CD8-positive, alpha-beta memory T cell (primary cell): ENCODE measurements at places on chromosomes 2 and 18.

- no peaks in the 10 kb centered on the region for H3K27me3 ChIP-seq
- no peak for DNase-seq
- H3K36me3 ChIP-seq: no peaks in the 10 kb centered on the region
- H3K4me1 ChIP-seq: no peaks in the 10 kb centered on the region
Measured at GRCh38 chr2:12119841-12120240, 373.4 kb downstream of the LPIN1 start.

GRCh38 chr2:164755952-164756351, 85.7 kb downstream of the COBLL1 start:
- H3K4me3 ChIP-seq: no peak overlapping the region
- H3K27ac ChIP-seq: no peak overlapping the region
- no peaks in the 10 kb centered on the region for H3K4me1 ChIP-seq
- no peaks in the 10 kb centered on the region for H3K36me3 ChIP-seq

GRCh38 chr18:78643981-78644380, 335.6 kb upstream of the SALL3 start:
- peaks cover 21% of the 10 kb centered on the region for H3K4me1 ChIP-seq
- no peak overlapping the region for H3K27ac ChIP-seq

DNA sequence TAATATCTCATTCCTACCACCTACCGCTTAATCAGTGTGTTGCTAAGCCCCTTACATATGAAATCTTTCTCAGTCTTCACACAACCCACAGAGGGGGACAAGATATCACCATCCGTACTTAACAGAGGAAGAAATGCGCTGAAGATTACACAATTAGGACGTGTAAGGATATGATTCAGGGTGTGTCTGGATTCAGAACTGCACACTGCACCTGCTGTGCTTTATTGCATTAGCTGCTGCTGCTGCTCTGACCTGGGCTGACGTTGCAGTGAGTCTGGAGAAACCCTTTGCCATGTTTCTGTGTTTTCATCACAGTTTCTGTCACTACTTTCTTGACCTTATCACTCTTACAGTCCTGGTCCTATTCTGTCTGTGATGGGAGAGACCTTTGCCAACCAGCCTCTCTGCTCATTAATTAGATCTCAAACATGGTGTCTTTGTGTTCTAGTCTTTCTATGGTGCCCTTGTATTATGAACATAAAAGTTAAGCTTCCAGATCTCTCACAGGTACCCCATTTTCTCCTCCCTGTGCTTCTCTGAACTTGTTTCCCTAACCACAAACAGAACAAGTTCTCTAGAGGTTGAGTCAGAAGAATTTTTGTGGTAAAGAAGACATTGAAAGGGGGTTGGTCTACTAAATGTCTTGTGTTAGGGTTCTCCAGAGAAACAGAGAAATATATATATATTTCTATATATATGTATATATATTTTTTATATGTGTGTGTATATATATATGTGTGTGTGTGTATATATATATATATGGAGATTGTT, 92.9 kb upstream of the CYP1B1 start:
- no peak for DNase-seq
- no peak overlapping the region for H3K4me3 ChIP-seq
- no peaks in the 10 kb centered on the region for H3K27me3 ChIP-seq
- no peaks in the 10 kb centered on the region for H3K4me1 ChIP-seq
- no peaks in the 10 kb centered on the region for H3K36me3 ChIP-seq
- no peak overlapping the region for H3K27ac ChIP-seq

DNA sequence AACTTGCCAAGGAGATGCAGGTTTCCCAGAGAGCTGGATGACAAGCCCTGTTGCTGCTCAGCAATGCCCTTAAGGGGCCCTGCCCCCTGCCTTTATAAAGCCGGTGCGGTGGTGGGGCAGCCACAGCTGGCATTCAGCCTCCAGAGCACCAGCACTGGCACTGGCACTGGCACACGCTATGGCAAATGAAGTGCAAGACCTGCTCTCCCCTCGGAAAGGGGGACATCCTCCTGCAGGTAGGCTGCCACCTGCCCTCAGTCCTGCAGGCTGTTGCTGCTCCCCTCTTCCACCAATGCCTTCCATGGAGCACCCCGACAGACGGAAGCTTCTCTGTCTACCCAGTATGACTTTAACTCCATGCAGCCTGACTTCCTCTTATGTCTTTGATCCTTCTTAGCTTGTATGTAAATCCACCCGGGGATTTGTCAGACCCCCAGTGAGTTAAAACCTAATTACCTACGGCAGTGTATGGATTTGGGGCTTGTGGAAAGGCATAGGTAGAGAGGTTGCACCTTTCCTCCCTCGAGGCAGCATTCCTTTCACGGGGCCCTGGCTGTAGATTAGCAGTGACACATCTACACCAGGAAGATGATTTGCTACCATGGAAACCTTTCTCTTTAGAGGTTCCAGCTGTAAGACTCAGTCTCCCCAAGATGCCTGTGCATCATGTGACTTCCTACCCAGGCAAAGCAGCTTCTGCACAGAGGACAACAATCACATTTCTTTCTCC, at the start of gene DAPL1:
TSS of gene DAPL1 (plus strand) at position 123 of the 730 bp plus-strand sequence. CDS start at position 179, 56 bp downstream.
- H3K27me3 ChIP-seq: no peaks in the 10 kb centered on the region
- H3K36me3 ChIP-seq: no peaks in the 10 kb centered on the region
- no peaks in the 10 kb centered on the region for H3K4me1 ChIP-seq
- H3K27ac ChIP-seq: no peak within 1 kb of the TSS
- no peak for DNase-seq

DNA sequence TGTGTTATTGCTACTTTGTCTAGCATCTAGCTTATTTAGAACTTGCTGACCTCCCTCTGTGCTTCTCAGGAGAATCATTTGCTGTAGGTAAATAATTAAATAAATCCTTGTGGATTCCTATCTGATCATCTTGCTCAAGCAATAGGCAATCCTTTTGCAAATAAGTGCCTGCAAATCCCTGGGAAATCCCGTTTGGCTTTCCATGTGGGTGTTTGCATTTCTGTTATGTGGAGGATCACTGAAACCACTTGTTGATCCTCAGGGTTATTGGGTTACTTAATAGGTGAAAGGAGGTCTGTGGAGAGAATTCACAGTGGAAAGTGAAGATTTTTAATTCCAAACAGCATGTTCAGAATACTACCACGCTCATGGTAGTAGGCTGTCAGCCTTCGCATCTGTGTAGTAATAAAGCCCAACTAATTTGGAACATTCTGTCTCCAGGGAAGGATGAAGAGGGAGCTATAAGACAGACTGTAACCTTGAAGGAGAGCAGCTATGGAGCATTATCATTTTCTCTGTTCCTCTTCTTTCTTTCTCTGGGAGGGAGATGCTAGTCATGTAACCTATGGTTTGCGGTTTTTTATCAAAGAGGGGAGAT, 72.5 kb downstream of the GULP1 start:
- H3K4me3 ChIP-seq: no peak overlapping the region
- no peak for DNase-seq
- H3K27me3 ChIP-seq: no peaks in the 10 kb centered on the region
- no peaks in the 10 kb centered on the region for H3K4me1 ChIP-seq

GRCh38 chr2:3294069-3294468, 83.5 kb downstream of the EIPR1 start:
- H3K4me1 ChIP-seq: no peaks in the 10 kb centered on the region
- H3K36me3 ChIP-seq: no peaks in the 10 kb centered on the region
- DNase-seq: no peak
- no peak overlapping the region for H3K4me3 ChIP-seq

GRCh38 chr2:100397976-100398375, 19.5 kb downstream of the CHST10 start:
- no peak overlapping the region for H3K27ac ChIP-seq
- H3K4me1 ChIP-seq: no peaks in the 10 kb centered on the region

- H3K27ac ChIP-seq: no peak overlapping the region
- H3K4me3 ChIP-seq: no peak overlapping the region
- no peaks in the 10 kb centered on the region for H3K4me1 ChIP-seq
- H3K36me3 ChIP-seq: no peaks in the 10 kb centered on the region
- no peaks in the 10 kb centered on the region for H3K27me3 ChIP-seq
- no peak for DNase-seq
Measured at GRCh38 chr2:158392687-158393086, 63.9 kb downstream of the CCDC148 start.

DNA sequence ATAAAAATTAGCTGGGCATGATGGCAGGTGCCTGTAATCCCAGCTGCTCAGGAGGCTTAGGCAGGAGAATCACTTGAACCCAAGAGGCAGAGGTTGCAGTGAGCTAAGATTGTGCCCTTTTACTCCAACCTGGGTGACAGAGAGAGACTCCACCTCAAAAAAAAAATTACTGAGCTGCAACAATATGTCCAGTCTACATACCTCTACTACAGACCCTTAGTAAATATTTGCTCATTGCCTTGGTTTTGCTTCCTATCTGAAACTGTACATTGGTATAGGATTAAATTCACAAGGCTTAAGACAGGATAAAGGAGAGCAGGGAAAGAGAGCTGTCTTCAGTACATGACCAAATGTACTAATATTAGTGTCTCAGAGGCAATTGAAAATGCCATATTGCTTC, 8.1 kb upstream of the MGAT4A start:
- H3K36me3 ChIP-seq: no peaks in the 10 kb centered on the region
- DNase-seq: no peak
- H3K27me3 ChIP-seq: no peaks in the 10 kb centered on the region
- no peak overlapping the region for H3K27ac ChIP-seq

DNA sequence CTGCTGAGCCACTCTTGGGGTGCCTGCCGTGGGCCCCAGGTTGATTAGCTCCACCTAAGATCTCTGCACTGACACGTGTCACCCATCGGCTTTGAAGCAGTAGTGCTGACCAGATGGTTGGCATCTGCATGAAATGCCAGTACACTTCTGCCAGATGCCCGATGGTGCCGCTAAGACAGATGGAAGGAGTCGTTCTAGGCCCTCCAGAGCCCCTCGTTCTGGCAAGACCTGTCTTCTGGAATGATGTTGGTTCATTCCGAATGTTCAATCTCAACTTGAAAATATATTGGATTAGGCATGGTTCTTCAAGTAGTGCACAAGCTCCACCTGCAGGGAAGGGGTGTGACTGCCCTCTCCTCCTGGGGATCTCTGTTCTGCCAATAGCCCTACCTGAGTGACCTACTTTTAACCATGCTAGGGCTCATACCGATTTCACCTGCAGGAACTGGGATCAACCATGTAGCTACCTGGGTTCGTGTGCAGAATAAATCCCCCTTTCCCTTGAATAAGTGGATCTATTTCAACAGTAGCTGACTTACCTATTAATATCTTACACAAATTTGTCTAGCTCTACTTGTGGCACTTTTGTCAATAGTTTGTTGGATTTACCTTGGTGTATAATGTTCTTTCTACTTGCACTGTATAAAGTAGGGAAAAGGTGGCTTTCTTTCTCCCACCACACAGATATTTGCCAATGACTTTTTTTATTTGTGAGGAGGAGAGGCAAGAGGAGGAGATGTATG, 342.6 kb downstream of the CTNNA2 start:
- H3K36me3 ChIP-seq: no peaks in the 10 kb centered on the region
- H3K4me3 ChIP-seq: no peak overlapping the region
- no peaks in the 10 kb centered on the region for H3K27me3 ChIP-seq
- no peak overlapping the region for H3K27ac ChIP-seq
- DNase-seq: no peak

GRCh38 chr2:283996-284794, 3.7 kb downstream of the ALKAL2 start:
- H3K27ac ChIP-seq: no peak overlapping the region
- H3K36me3 ChIP-seq: no peaks in the 10 kb centered on the region
- H3K4me3 ChIP-seq: no peak overlapping the region
- no peak for DNase-seq
- peaks cover 3% of the 10 kb centered on the region for H3K27me3 ChIP-seq

DNA sequence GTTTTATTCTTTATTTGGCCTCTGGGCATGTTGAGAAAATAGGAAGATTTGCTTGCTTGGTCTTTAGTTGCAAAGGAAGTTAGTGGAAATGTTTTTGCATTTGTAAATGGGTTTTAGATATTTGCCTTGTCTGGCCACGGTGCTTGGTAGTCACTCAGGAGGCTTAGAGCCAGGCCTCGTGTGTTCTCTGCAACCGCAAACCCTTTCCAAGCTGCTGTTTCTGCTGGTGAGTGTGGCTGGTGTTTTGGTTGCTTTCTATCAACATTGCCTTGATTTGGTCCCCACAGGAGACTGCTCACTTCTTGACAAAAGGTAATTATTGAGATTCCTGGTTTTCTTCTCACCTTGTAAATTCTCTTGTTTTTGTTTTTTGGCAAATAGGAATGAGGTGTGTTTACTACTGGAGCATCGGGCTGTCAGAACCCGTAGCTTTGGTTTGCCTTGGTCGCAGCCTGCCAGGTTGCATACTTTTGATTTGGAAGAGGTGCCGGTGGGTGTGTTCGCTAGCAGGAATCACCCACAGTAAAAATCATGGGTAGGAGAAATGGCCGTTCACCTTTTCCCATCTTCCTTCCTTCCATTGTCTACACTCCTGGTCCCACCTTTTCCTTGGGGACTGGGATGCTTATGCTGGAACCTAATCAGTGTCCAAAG, 15.8 kb downstream of the ASAP2 start:
- no peak for DNase-seq
- no peaks in the 10 kb centered on the region for H3K4me1 ChIP-seq

- H3K27ac ChIP-seq: no peak overlapping the region
- no peaks in the 10 kb centered on the region for H3K36me3 ChIP-seq
- no peaks in the 10 kb centered on the region for H3K27me3 ChIP-seq
- no peak overlapping the region for H3K4me3 ChIP-seq
Measured at GRCh38 chr2:88212251-88212790, 42.2 kb downstream of the THNSL2 start.

DNA sequence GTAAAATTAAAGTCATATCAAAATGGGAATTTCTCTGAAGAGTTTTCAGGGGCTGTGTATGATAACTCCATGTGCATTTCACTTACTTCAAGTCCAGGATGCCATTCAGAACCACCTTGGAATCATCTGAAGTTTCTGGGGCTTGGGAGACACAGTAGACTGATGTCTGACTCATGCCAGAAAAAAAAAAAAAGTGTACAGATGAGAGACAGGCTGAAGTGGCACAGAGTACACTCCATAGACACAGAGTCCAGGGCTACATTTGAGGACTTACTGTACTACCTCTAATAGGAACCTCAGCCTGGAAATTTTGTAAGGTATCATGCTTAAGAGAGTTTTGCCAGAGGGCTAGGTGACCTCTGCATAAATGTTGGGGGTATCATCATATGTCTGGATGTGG, 92.0 kb downstream of the SS18 start:
- H3K4me3 ChIP-seq: no peak overlapping the region
- no peak for DNase-seq
- no peaks in the 10 kb centered on the region for H3K27me3 ChIP-seq
- no peak overlapping the region for H3K27ac ChIP-seq
- H3K4me1 ChIP-seq: no peaks in the 10 kb centered on the region
